ENCODE measurements at places on chromosomes 4 and X. TPM values are rescaled to one million over a fixed set of nuclear protein-coding genes. Genes with fewer than 3 reads are reported as not detected.

DNA sequence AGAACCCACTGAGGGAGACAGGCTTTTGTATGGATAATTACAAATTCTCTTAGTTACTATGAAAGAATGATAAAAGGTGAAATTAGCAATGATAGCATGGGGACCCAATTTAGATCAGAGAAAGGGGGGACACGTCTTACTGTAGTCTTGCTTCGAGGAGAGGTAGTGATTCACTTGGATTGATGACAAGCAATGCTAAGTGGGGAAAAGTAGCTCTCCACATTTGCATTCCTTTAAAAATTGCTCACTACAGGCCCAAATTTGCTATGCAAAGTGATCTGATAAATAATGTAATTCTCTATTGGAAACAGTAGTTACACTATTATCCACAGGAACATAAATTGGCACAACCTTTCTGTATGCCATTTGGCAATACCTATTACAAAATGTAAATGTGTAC is 42.5 kb upstream of the MAP3K15 start:
- no peak for DNase-seq

- no peak for DNase-seq
These were observed 81.4 kb downstream of the ARHGAP10 start for GRCh38 chr4:147813109-147813773.

Gene TRIML2
- total RNA-seq, result not detected

DNA sequence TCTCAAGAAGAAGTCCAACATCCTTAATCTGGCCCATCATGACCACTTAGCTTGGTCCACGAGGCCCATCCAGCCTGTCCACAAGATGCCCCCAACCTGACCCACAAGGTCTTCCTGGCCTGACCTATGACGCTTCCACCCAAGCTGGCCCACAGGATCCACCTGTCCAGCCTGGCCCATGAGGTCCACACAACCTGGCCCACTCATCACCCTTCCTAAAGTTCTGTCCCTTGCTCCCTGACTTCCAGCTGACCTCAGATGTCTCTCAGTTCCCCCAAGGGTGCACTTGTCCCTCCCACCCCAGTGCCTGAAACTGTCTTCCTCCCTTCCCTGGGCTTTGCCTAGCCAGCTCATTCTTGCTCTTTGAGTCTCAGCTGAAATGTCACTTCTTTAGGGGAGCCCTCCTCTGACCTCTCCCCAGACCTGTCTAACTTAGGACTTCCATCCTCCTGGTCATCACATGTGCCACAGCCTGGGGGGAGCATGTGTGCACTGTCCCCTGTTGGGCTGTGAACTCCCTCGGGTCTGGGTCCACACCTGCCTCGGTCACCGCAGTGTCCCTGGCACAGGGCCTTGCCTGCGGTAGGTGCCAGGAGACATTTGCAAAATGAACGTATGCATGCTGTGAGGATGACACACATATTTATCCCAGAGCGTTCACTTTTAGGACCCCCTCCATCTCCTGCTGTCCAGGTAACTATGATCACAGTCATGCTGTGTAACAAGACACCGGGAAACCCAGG is 61.7 kb downstream of the EVC start:
- DNase-seq, result no peak

Gene ABCG2
- 1.6 TPM for total RNA-seq

GRCh38 chr4:98662626-98663225 is 4.3 kb upstream of the TSPAN5 start:
- DNase-seq, result peak; percentile 25

DNA sequence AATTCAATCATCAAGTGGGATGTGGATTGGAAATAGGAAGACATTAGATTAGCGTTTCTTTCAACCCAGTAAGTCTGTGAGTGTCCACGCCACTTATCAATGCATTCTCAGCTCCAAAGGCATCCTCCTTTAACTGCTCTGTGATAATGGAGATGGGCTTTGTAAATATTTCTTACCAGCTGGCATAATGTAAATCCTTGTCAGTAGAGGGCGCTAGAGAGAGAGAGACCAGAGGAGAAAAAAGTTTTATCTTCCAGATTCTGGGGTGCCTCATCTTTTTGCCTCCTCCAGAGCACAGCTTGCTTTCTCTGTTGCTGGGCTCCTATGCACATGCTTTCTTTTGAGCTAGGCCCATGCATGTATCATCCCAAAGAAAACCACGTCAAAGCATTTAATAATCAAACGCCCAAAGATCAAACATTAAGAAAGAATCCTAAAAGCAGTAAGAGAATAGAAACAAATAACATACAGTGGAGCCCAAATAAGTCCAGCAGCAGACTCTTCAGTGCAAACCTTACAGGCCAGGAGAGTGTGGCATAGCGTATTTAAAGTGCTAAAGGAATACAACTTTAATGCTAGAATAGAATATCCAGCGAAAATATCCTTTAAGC is 9.6 kb upstream of the MTMR1 start:
- no peak for DNase-seq

Gene RPA4
- not detected for total RNA-seq

Gene ART3
- total RNA-seq, result not detected

Gene IL1RAPL1
- not detected for total RNA-seq

Gene TRIM2
- 8.0 TPM for total RNA-seq

DNA sequence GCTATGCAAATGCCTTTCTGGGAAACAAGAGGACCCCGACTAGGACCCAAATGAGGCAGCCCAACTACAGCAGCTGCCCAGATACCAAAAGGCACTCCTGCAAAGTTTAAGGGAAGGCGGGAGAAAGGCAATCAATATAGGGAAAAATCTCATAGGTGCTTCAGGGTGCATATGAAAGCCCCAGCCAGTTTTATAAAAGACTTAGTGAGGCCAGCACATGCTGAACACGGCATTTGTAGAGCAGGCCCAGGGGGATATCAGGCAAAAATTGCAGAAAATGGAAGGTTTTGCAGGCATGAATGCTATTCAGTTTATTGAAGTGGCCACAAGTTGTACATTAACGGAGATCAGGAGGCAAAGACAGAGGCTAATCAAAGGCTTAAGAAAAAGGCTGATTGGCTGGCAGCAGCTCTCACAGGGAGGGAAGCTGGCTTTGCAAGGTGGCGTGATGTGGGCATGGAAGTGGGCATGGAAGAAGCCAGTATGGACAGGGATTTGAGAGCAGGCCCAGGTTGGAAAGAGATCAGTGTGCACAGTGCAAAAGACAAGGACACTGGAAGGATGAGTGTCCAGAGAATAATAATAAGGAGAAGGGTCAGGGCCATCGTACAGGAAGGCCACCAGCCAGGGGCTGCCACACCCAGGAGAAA is 37.7 kb upstream of the UGT2B7 start:
- no peak for DNase-seq

Gene ZNF630
- total RNA-seq, result 2.2 TPM

GRCh38 chr4:47972181-47972580 is 44.3 kb downstream of the CNGA1 start:
- no peak for DNase-seq

GRCh38 chrX:41452565-41453356 is 5.6 kb downstream of the NYX start:
- peak; percentile 27 for DNase-seq

- no peak for DNase-seq
These were observed 68.1 kb upstream of the BLTP1 start for GRCh38 chr4:122083989-122084388.

GRCh38 chr4:53841711-53842110 is 222.7 kb downstream of the CHIC2 start:
- no peak for DNase-seq

GRCh38 chrX:87755493-87755892 is 237.9 kb downstream of the KLHL4 start:
- DNase-seq, result no peak

DNA sequence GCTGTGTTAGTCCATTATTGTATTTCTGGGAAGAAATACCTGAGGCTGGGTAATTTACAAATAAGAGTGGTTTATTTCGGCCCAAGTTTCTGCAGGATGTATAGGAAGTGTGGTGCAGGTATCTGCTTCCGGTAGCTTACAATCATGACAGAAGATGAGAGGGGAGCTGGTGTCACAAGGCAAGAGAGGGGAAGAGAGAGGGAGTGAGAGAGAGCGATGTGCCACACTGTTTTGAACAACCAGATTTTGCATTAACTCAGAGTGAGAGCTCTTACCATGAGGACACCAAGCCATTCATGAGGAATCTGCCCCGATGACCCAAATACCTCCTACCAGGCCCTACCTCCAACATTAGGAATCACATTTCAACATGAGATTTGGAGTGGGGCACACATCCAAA is 627.6 kb upstream of the FRG1 start:
- DNase-seq, result no peak

DNA sequence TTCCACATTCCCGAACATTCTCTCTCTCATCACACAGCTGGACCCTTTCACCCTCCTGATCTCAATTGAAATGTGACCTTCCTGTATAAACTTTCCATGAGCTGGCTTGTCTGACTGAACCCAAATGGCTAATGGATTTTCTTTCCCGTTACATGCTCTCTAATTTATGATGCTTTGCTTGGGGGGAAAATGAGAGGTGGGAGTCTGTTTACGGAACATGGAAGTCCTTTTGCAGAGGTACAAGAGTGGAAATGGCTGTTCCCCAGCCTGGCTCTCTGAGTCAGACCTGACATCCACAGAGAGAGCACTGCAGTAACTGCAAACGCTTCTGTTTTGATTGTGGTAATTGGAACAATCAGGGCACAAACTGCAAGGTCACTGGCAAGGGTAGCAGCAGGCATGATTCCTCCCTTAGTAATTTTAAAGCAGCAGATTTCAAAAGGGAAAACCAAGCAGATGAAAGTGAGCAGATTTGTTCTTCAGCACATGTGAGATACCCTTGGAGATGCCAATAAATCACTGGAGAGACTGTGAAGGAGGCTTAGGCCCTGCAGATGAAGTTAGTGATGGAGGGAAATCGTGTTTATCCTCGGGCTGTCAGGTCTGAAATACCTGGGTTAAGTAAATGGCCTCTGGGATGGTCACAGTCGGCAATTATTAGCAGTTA is 83.9 kb downstream of the SNCA start:
- DNase-seq, result peak; percentile 39

- no peak for DNase-seq
These were observed 81.2 kb downstream of the LDB2 start for GRCh38 chr4:16817286-16817685.

GRCh38 chr4:2269206-2269531 is 7.3 kb upstream of the MXD4 start:
- DNase-seq, result no peak

GRCh38 chr4:12414181-12414812 is 985.6 kb upstream of the HS3ST1 start:
- no peak for DNase-seq

Gene LUZP4
- total RNA-seq, result not detected

Measured in myocyte (in vitro differentiated cells).